ENCODE measurements at places on chromosomes 2 and 18. TPM values are rescaled to one million over a fixed set of nuclear protein-coding genes. Genes with fewer than 3 reads are reported as not detected.

Gene GALNT3
- total RNA-seq = 2.0 TPM

Gene SMAD7
- total RNA-seq = 55.4 TPM

Gene ABCB11
- 0.21 TPM for total RNA-seq

Gene CRYBA2
- total RNA-seq = not detected

Gene TUBA4B
- total RNA-seq = not detected

Gene CDH7
- 0.06 TPM for total RNA-seq

Gene AMER3
- not detected for total RNA-seq

Gene BCL11A
- 0.97 TPM for total RNA-seq

Gene CAPN13
- total RNA-seq = not detected

Gene EDAR
- not detected for total RNA-seq

Gene CFAP221
- total RNA-seq = 2.1 TPM

Gene THADA
- 38.5 TPM for total RNA-seq

Gene DSG2
- 4.3 TPM for total RNA-seq

Gene SULT1C2
- 2.8 TPM for total RNA-seq

Gene SOX11
- total RNA-seq = 0.03 TPM

Gene PROM2
- total RNA-seq = 2.8 TPM

Gene GPR55
- 0.18 TPM for total RNA-seq

Gene ITGA4
- total RNA-seq = 23.9 TPM

Gene CHCHD5
- 19.0 TPM for total RNA-seq

Gene CFAP210
- total RNA-seq = not detected

Gene PRKAG3
- 0.19 TPM for total RNA-seq

Gene CCDC93
- 42.8 TPM for total RNA-seq

Gene CD302
- total RNA-seq = 71.2 TPM

Gene ICA1L
- 7.7 TPM for total RNA-seq

Gene SLC23A3
- total RNA-seq = 3.5 TPM

Gene SLC11A1
- total RNA-seq = 40.1 TPM

Gene SGO2
- 3.2 TPM for total RNA-seq
